Psoas muscle (tissue), 8 donors: ENCODE measurements at places on chromosomes 12 and 14. TPM values are rescaled to one million over a fixed set of nuclear protein-coding genes. Genes with fewer than 3 reads are reported as not detected.

Gene TAS2R13
- polyA plus RNA-seq = not detected

Gene RILPL2
- 1.2 TPM for polyA plus RNA-seq

Gene PLA2G1B
- polyA plus RNA-seq = not detected

Gene TAS2R19
- 0.21 TPM for polyA plus RNA-seq

Gene CMTM5
- polyA plus RNA-seq = 0.20 TPM

Gene RFLNA
- polyA plus RNA-seq = 0.38 TPM

Gene DLK1
- polyA plus RNA-seq = 2.6 TPM

Gene PRH2
- not detected for polyA plus RNA-seq

Gene EXOC3L4
- 0.33 TPM for polyA plus RNA-seq

Gene NRXN3
- polyA plus RNA-seq = 0.10 TPM

Gene TTC8
- polyA plus RNA-seq = 4.7 TPM

Gene CARMIL3
- polyA plus RNA-seq = 0.08 TPM

Gene TMEM121
- polyA plus RNA-seq = 0.17 TPM

Gene NFKBIA
- 151 TPM for polyA plus RNA-seq

Gene RNF41
- polyA plus RNA-seq = 21.9 TPM

Gene MGAT4C
- polyA plus RNA-seq = not detected

Gene TPPP2
- 2.0 TPM for polyA plus RNA-seq

Gene BDKRB2
- polyA plus RNA-seq = 0.49 TPM

Gene PTPRO
- polyA plus RNA-seq = 0.21 TPM
